Naive thymus-derived CD8-positive, alpha-beta T cell (primary cell): ENCODE measurements at places on chromosomes 12 and 14.

DNA sequence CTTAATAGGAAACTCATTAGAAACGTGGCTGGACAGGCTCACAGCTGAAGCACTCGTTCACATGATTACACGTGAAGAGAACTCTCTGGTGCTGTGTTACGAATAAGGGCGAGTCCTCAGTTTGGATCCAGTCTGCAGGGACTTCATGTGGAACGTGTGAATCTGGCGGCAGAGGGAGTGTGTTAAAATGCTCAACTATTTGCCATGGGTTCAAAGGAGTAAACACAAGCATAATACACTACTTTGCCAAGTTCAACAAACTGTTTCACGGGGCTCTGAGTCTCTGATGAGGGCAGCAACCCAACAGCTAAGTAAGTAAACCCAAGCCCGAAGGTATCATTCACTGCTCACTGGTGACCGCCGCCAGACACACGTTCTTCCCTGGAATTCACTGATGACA, 42.4 kb downstream of the NUAK1 start:
- no peaks in the 10 kb centered on the region for H3K4me1 ChIP-seq
- no peaks in the 10 kb centered on the region for H3K36me3 ChIP-seq
- peaks cover 16% of the 10 kb centered on the region for H3K27me3 ChIP-seq
- no peak overlapping the region for H3K4me3 ChIP-seq
- no peak for DNase-seq

DNA sequence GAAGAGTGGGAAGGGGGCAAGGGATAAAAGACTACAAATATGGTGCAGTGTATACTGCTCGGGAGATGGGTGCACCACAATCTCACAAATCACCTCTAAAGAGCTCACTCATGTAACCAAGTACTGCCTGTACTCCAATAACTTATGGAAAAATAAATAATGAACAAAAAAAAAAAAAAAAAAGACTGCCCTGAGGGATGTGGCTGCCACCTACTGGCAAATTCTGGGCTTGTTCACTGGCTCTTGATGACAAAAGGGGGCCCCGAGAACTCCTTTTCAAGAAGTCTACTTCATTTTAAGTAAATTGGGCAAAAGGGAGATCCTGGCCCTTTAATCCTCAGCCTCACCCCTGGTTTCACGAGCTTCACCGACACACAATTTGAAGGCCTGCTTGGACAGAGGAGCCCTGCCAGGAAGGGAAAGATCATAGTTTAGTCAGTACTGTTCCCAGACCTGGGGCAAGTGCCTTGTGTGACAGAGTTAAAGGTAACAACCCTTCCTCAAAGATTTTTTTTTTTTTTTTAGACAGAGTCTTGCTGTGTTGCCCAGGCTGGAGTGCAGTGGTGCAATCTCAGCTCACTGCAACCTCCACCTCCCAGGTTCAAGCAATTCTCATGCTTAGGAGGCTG, 26.1 kb upstream of the STAC3 start:
- H3K36me3 ChIP-seq, result no peaks in the 10 kb centered on the region
- H3K27me3 ChIP-seq, result no peaks in the 10 kb centered on the region
- H3K4me1 ChIP-seq, result peaks cover 32% of the 10 kb centered on the region
- no peak for DNase-seq

GRCh38 chr12:92444763-92445162, 258.0 kb upstream of the PLEKHG7 start:
- H3K36me3 ChIP-seq, result no peaks in the 10 kb centered on the region
- DNase-seq, result no peak
- H3K27ac ChIP-seq, result no peak overlapping the region
- H3K27me3 ChIP-seq, result no peaks in the 10 kb centered on the region

DNA sequence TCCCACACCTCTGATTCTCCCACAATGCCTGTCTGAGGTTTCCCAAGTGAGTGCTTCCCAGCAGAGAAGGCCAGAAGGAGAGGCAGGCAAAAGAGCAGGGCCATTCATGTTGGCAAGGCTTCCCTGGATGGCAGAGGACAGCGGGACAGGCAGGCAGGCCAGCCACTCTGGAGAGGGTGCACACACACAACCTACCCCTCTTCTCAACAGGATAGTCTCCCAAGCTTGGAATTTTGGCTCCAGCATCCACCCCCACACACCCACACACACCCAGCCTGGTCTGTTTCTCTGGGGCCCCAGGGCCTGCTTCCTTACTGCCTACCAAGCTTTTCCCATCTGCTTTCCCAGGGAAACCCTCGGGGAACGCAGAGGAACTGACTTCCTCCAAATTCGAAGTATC, 15.4 kb upstream of the RACGAP1 start:
- H3K27ac ChIP-seq, result no peak overlapping the region
- no peak for DNase-seq
- peaks cover 12% of the 10 kb centered on the region for H3K27me3 ChIP-seq
- no peak overlapping the region for H3K4me3 ChIP-seq

DNA sequence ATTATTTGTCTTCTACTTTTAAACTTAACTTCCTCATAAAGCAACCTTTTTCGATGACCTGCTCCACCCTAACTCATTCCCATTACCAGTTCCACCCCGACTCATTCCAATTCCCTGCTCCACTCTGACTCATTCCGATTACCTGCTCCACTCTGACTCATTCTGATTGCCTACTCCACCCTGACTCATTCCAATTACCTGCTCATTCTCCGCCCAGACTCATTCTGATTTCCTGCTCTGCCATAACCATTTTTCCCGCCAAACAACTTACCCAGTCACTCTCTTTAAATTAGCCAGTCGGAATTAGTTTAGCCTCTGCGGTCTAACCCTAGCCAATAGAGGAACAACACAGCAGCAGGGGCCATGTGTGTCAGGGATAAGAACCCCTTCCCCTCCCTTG, 249.1 kb downstream of the DPY19L2 start:
- H3K4me3 ChIP-seq, result no peak overlapping the region
- no peaks in the 10 kb centered on the region for H3K36me3 ChIP-seq
- DNase-seq, result no peak
- H3K27me3 ChIP-seq, result no peaks in the 10 kb centered on the region
- H3K27ac ChIP-seq, result no peak overlapping the region

GRCh38 chr14:61223552-61223951, 57.6 kb downstream of the TMEM30B start:
- H3K27ac ChIP-seq, result no peak overlapping the region
- H3K36me3 ChIP-seq, result no peaks in the 10 kb centered on the region
- peaks cover 30% of the 10 kb centered on the region for H3K27me3 ChIP-seq

DNA sequence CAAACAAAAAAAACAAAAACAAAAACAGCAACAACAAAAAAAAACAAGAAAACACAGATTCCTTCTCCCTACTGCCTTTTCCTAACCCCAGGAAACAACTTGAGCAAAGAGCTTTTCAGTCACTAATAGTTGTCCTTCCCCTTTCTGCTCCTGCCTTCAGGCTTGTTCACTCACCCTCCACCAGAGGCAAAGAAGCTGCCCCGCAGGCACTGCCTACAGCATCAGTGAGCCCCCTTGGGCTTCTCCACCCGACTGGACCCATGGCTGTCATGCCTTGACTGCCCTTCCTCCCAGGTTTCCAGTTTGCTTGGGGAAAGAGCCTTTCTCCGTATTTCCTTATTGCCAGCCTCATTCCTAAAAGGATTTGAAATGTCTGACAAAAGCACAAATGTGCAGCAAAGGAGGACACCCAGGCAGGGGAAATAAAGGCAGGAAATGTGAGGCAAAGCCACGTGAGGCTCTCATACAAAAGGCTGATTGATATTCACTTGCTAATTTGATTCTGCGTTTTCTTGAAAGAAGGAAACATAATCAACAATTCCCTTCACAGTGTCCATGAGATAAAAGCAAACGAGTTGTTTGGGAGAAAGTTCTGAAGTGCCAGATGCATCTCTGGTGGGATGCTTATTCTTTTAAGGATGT, 85.7 kb downstream of the GPATCH2L start:
- peaks cover 53% of the 10 kb centered on the region for H3K36me3 ChIP-seq
- H3K27me3 ChIP-seq, result no peaks in the 10 kb centered on the region
- DNase-seq, result no peak
- no peak overlapping the region for H3K4me3 ChIP-seq
- no peaks in the 10 kb centered on the region for H3K4me1 ChIP-seq
- H3K27ac ChIP-seq, result no peak overlapping the region

GRCh38 chr14:92670643-92671366, 77.6 kb downstream of the LGMN start:
- H3K4me3 ChIP-seq, result no peak overlapping the region
- peak overlapping the region; percentile 85 for H3K27ac ChIP-seq
- H3K36me3 ChIP-seq, result no peaks in the 10 kb centered on the region
- H3K27me3 ChIP-seq, result no peaks in the 10 kb centered on the region
- H3K4me1 ChIP-seq, result peaks cover 89% of the 10 kb centered on the region

DNA sequence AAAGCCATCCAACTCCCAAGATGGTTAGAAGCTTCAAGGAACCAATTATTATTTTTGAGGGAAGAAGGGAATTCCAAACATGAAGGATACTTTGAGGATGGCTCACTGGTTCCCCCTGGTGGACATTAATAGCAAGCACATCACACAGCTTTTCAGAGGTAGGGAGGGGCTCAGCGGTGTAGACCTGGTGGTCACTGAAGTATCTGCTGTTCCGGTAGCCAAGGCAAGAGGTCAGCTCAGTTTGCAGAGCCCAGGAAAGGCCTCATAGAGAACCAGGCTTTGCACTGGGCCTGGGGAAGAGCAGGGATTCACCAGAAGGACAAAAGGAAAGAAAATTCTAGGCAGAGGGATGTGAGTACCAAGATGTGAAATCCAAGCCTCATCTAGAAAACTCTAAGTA, 118.7 kb downstream of the KSR2 start:
- H3K27me3 ChIP-seq, result peaks cover 18% of the 10 kb centered on the region
- no peak overlapping the region for H3K4me3 ChIP-seq
- no peaks in the 10 kb centered on the region for H3K4me1 ChIP-seq
- DNase-seq, result no peak
- H3K27ac ChIP-seq, result no peak overlapping the region
- peaks cover 8% of the 10 kb centered on the region for H3K36me3 ChIP-seq

GRCh38 chr14:87745507-87746118, 247.4 kb downstream of the GALC start:
- no peak overlapping the region for H3K4me3 ChIP-seq
- no peaks in the 10 kb centered on the region for H3K36me3 ChIP-seq
- H3K27ac ChIP-seq, result no peak overlapping the region
- H3K27me3 ChIP-seq, result peaks cover 4% of the 10 kb centered on the region
- H3K4me1 ChIP-seq, result no peaks in the 10 kb centered on the region
- DNase-seq, result peak; percentile 8

GRCh38 chr14:59244581-59244980, 56.1 kb downstream of the DAAM1 start:
- no peak overlapping the region for H3K4me3 ChIP-seq
- H3K4me1 ChIP-seq, result peaks cover 19% of the 10 kb centered on the region
- no peaks in the 10 kb centered on the region for H3K36me3 ChIP-seq
- H3K27ac ChIP-seq, result no peak overlapping the region
- no peaks in the 10 kb centered on the region for H3K27me3 ChIP-seq

GRCh38 chr12:108543652-108544051, 17.3 kb downstream of the SART3 start:
- DNase-seq, result no peak
- H3K4me3 ChIP-seq, result no peak overlapping the region
- H3K4me1 ChIP-seq, result peaks cover 28% of the 10 kb centered on the region
- H3K27me3 ChIP-seq, result no peaks in the 10 kb centered on the region
- H3K36me3 ChIP-seq, result peaks cover 11% of the 10 kb centered on the region

DNA sequence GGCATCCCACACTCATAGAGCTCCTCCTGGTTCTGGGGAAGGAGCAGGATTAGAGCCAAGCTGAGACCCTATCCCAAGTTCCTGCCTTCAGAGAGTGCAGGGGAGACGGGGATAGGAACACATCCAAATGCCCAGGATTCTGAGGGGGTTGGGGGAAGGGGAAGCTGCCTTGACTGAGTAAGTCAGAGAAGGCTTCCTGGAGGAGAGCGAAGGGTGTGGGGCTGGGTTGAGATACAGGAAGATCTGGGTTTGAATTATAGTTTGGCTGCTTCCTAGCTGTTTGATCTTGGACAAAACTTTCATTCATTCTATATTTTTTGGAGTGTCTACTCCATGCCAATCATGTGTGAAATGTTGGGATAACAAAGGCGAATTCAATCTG, 8.0 kb upstream of the AQP2 start:
- no peak overlapping the region for H3K4me3 ChIP-seq
- peaks cover 5% of the 10 kb centered on the region for H3K4me1 ChIP-seq
- no peak overlapping the region for H3K27ac ChIP-seq
- H3K36me3 ChIP-seq, result no peaks in the 10 kb centered on the region

DNA sequence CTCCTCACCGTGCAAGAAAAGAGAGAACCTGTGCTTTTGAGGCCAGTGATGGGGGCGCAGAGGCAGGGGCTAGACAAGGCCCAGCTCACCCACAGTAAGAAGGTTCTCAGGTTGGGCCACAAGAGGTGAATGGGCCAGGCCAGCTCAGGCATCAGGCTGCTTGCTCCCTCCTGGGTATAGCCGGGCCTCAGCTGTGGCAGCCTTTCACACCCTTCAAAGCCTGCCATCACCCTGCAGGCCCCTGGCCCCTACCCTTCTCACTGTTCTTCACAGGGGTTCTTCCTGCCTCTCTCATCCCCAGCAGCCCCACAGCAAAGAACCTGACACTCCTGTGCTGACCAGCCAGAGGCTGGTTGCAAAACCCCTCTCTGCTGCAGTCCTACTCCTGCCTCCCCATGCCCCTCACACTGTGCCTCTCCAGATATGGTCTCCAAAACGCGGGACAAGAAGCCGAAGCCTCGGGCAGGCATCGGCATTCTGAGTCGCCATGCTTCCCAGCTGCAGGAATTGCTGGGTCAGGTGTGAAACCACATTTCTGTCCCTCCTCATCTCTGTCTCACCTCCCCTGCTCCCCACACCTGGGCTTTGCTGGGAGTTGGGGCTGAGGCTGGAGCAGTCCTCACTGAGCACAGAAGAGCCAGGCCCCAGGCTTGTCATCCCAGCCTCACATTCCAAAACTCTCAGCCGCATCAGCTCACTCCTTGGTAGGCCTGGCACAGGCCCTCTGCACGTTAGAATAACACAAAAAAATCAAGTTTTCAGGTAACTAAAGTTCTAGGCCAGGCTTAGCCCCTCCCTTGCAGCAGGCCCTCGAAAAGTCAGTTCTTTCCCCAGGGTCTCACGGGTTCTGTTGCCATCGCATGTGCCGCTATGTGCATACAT, 6.9 kb upstream of the FAIM2 start:
- H3K27me3 ChIP-seq, result peaks cover 13% of the 10 kb centered on the region
- H3K4me1 ChIP-seq, result no peaks in the 10 kb centered on the region
- DNase-seq, result no peak
- no peak overlapping the region for H3K27ac ChIP-seq
- H3K36me3 ChIP-seq, result no peaks in the 10 kb centered on the region

DNA sequence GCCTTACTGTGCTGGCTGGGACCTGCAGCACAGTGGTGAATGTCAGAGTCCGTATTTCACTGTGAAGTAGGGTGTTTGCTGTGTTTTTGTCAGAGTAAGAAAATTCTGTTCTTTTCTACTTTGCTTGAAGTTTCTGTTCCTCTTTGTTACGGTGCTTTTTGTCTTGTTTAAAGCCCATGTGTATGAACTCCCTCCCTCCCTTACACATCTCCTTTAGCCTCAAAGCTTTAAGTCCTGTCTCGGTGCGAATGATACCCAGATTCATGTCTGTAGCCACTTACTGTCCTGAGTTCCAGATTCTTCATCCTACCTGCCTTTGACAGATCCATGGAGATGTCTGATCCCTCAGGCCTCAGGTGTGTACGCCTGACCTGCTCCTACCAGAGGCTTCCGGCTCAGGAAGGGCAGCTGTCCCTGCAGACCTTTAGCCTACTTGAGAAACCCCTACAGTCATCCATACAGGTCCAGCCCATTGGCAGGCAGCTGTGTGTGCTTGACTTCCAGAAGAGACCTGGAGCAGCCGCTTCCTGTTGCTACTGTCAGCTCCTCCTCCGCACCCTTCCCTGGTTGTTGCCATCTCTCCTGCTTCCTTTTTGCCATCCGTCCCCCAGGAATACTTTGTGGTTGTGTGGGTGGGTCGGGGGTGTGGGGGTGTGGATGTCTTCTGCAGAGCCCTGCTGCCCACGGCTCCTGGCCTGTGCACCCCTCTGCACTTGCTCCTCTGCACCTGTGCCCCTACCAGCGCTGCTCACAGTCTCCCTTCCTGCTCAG, 72.9 kb downstream of the DDX51 start:
- DNase-seq, result no peak
- no peak overlapping the region for H3K27ac ChIP-seq
- H3K4me3 ChIP-seq, result no peak overlapping the region
- peaks cover 22% of the 10 kb centered on the region for H3K4me1 ChIP-seq
